ENCODE measurements at places on chromosomes 7 and 10.

- DNase-seq: peak; percentile 38
These were observed 128.3 kb downstream of the NEBL start for GRCh38 chr10:20768843-20769242.

- DNase-seq: no peak
These were observed 188.0 kb downstream of the PDE1C start for GRCh38 chr7:31882187-31882586.

DNA sequence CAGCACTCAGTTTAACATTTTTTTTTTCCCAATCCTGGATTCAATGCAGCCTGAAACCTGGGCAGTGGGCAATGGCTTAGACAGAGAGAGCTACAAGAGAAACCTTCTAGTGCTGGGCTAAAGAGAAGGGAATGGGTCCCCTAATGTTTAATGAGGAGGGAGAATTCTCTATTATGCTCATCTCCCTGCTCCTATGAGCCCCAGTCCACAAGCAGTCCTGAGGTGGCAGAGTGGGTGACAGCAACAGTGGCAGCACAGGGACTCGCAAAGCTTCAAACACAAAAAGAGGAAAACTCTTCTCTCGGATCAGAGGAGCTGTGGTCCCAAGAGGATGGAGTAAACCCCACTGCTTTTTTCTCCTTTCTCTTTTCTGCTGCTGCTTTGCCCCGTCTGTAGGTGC lies 36.5 kb downstream of the COBL start:
- peak; percentile 33 for DNase-seq

DNA sequence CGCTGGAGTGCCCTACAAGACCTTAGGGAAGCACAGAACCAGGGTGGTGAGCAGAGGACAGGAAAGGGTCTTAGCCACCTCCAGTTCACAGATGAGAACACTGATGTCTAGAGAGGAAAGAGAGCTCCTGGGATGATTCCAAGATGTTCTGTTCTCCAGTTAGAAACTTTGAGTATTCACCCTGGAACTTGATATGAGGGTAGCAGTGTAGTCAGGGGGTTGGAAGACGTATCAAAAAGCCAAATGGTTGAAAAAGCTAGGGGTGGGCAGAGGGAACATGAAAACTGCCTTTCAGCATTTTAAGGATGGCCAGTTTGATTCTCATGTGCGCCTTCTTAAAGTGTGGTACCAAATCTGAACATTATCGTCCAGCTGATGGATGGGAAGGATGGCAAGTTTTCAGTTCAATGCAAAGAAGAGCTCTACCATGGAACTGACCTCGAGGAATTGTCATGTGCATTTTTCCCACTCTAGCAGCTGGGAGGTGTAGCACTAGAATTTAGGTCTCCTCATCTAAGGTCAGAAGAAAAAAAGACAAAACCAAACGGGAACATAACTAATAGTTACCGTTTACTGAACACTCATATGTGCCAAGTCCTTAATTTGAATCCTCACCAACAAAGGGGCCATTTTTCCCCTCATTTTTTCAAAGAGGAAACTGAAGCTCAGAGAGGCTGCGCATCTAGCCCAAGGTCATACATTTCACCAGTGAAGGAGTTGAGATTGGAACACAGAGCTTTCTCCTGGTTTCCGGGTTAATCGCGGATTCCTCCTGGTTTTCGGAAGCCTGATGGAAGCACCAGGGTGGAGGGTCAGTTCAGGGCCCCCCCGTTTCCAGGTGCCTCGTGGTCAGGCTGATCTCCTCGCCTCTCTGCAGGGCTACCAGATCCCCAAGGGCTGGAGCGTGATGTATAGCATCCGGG lies 6.0 kb upstream of the CYP26A1 start:
- DNase-seq: no peak

GRCh38 chr10:9230625-9231024 lies 1176.1 kb downstream of the GATA3 start:
- no peak for DNase-seq

DNA sequence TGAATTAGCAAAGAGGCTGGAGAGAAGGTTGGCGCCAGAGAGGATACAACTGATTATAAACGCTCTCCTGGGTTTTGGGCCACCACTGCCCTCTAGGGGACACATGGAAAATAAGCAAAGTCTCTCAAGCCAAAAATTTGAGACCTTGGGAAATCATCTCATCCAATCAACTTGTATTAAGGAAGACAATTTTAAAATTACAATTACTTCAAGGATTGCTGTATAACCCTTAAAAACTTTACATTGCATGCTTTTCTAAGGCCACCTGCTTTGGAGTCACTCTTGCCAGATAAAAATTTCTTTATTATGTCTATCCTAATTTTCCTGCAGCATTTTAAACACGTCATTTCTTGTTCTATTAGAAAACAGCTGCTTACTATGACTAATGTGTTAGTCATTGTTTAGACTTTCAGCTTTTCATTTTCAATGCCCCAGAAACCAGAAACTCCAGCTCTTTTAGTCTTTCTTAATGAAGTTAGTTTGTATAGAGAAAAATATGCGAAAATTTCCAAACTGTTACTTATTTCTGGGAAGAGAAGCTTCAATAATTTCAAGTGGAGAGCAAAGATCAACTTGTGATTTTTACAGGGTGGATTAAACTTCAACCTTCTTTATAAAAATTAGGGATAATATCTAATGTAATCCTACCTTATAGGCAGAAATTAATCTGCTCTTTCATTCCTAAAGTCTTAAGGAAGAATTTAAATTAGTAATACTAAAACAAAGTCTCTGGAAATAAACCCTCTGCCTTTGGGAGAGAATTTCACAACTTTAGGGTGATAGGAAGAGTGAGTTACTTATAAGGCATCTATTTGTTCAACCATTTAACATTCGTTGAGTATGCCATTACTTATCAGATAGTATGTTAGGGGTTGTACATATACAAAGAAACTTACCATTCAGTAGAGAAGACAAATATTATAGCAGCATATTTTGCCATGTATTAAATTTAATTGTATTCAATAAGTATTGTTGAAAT lies 20.6 kb upstream of the RHOBTB1 start:
- peak; percentile 19 for DNase-seq

GRCh38 chr7:27344471-27344870 lies 101.9 kb downstream of the EVX1 start:
- DNase-seq: no peak

DNA sequence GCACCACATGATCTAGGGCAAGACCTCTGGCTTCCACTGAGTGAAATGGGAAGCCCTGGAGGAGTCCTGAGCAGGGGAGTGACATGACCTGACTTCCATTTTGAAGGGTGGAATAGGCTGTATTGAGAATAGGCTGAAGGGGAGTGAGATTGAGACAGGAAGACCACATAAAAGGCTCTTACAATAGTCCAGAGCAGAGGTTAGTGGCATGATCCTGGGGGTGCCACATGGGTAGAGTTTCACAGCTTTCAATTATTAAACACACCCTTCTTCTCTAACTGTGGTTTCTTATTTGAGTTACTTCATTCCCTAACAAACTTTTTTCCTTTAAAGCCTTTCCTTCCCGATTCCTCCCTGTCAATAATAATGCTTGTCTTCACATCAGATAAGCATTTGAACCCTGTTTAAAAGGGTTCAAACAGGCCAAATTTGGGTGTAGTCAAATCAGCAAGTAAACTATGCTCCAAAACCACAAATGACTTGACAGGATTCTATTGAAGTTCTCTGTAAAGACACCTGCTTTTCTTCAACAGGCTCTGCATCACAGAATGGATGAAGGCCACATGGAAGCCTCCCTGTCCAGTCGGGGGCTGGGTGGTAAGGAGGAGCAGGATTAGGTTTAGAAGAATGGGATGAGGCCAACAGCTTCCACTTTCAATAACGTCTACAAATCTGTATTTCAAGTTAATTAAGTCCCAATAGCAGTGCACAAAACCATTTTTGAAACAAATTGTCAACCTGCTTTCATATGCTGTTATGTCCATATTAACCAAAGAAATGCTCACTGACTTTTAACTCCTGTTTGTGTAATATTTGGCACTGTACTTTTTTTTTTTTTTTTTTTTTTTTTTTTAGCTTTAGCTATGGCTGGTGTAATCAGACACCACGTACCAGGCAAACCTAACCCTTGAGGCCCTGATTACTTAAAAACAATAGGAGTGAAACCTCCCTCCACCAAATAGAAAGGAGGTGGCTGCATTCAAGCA lies 131.9 kb downstream of the NRCAM start:
- DNase-seq: peak; percentile 7

GRCh38 chr10:90947030-90947960 lies 26.4 kb upstream of the ANKRD1 start:
- no peak for DNase-seq

DNA sequence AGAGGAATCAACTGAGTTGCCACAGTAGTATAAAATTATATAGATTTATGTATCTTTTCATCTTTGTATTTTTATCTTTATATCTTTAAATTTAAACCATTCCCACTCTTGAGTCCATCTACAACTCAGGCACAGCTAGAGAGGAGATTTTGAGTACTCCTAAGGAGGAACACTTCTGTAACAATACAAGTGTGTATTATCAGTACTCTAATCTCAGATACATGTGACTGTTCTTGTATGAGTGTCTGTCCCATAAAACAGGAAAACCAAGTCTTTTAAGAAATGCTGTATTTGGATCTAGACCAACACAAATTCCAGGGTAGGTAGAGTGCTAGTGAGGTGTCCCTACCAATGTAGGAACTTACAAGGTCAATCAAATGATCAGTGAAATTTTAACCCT lies 1428.0 kb upstream of the LRRTM3 start:
- DNase-seq: no peak

DNA sequence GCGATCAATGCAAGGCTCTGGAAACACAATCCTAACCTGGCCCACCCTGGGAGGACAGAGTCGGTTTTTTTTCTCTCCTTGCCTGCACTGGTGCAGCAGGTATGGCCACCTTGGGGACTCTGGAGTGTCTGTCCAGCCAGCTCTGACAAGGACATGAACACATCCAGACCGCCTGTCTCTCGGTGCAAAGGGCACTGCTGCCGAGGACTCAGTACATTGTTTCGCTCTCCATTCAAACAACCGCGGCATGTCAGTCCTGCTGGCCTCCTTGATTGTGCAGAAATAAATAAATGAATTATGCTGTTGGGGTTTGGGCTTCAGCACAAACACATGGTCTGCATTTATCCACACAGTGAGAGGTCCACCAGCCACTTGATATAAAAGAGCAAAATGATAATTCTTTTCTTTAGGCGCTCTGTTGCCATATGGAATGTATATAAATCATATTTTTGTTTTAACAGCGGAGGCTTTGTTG lies 565.2 kb downstream of the KCNMA1 start:
- DNase-seq: no peak

DNA sequence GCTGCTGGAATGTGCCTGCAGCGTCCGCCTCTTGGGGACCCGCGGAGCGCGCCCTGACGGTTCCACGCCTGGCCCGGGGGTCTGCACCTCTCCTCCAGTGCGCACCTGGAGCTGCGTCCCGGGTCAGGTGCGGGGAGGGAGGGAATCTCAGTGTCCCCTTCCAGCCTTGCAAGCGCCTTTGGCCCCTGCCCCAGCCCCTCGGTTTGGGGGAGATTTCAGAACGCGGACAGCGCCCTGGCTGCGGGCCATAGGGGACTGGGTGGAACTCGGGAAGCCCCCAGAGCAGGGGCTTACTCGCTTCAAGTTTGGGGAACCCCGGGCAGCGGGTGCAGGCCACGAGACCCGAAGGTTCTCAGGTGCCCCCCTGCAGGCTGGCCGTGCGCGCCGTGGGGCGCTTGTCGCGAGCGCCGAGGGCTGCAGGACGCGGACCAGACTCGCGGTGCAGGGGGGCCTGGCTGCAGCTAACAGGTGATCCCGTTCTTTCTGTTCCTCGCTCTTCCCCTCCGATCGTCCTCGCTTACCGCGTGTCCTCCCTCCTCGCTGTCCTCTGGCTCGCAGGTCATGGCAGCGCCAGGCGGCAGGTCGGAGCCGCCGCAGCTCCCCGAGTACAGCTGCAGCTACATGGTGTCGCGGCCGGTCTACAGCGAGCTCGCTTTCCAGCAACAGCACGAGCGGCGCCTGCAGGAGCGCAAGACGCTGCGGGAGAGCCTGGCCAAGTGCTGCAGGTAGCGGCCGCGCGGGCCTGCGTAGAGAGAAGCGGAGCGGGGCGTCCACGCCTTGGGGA lies 645 bp downstream of the SLC26A4 start:
- DNase-seq: peak; percentile 2

- no peak for DNase-seq
These were observed 139.0 kb upstream of the GDF10 start for GRCh38 chr10:47160967-47161366.

DNA sequence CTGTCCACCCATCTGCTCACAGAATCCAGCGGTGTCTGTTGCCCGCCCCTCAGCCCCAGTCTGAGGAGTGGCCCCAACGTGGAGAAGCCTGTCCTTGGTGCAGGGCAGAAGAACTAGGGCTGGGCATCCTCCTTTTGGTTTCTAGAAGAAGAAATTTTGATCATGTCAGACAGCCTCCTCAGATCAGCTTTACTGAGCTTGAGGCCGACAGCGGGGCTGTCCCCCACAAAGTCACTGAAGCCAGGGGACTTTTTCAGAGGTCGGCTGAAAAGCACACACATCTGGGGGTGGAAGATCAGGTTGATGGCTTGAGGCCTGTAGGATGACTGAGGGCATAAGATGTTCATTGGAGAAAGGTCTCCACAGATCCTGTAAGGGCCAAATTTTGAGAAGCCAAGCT lies 767.9 kb downstream of the GRID1 start:
- DNase-seq: no peak

GRCh38 chr7:20227291-20227795 lies 10.2 kb upstream of the MACC1 start:
- no peak for DNase-seq

DNA sequence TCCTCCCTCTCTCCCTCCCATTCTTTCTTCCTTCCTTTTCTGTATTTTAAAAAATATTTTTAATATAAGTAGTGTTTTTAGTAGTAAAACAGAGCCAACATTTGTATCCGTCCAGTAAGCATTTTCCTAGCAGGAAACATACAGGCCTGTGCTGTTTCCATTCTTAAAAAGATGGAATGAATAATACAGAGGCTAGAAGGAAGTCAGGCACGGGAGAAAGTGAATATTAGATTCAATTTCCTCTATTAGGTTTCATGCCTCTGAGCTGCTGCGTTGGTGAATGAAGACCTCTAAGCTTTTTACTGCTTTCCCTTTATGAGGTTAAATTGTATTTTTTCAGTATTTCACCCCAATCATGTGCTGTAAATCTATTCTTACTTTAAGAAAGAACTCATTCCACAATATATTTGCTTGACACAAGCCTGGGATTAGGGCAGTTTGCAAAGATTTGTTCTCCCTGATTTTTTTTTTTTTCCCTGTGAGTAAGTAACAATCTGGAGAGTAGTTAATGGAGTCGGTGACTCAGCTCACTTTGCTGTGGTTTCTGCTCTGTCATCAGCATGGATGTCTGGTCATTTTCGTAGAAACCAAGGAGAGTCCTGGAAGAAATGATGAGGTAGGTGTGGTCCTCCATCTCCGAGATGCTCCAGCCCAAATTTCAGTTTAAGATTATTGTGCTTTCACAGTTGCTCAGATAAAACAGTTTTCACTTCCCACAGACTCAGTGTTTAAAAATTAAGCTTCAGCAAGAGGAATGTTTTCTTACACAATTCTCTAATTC lies 76.1 kb upstream of the PITRM1 start:
- DNase-seq: no peak

DNA sequence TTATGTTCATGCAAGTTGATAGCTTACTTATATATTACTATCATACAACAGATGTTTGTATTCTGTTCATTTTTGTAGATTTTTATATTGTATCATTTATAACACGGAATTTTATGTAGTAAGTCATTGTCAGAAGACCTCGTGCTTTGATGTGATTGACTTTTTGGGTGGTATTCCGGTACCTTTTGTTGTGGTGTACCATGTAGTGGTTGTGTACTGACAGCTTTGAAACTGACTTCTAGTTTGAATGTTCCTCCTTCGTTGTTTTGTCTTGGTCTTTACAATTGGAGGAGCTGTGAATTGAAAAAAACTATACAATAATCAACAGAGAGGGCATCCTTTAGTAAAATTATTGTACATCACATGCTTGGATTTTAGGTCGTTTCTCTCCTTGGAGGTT lies 61.5 kb downstream of the WAC start:
- DNase-seq: no peak
